ENCODE measurements at places on chromosomes 2 and 18.

GRCh38 chr18:63157293-63158011 lies 162.1 kb downstream of the BCL2 start:
- DNase-seq: no peak

- DNase-seq: no peak
These were observed 8.6 kb downstream of the ANKRD62 start for GRCh38 chr18:12102136-12102842.

DNA sequence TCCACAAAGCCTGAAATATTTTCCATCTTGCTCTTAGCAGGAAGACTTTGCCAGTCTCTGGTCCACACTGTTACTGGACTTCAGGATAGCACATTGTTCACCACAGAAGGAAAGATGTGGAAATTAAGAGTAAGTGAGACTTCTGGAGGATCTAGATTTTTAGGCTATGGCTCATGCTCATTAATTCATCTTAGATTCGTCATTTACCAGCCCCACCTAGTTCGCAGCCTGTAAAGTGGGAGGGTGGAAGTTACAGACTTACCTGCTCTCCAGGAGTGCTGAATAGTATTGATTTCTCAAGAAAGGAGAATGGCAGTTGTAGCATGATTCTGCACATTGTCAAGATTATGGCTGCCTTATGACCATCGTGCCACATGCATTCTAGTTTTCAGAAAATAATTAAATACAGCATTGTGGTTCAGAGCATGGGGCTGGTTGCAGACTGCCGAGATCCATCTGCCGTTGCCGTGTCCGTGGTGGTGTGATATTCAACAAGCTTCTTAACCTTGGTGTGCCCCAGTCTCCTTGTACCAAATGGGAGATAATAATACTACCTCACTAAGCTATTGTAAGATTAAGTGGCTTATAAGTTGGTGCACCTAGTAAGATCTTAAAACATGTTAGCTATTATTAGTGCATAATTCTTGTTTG lies 56.8 kb downstream of the RNF144A start:
- DNase-seq: no peak

GRCh38 chr2:172053486-172053885 lies 31.8 kb upstream of the DLX1 start:
- DNase-seq: no peak

- no peak for DNase-seq
These were observed 23.2 kb upstream of the ACVR1 start for GRCh38 chr2:157899125-157899839.

GRCh38 chr2:53913721-53914120 lies 54.0 kb upstream of the GPR75 start:
- no peak for DNase-seq

DNA sequence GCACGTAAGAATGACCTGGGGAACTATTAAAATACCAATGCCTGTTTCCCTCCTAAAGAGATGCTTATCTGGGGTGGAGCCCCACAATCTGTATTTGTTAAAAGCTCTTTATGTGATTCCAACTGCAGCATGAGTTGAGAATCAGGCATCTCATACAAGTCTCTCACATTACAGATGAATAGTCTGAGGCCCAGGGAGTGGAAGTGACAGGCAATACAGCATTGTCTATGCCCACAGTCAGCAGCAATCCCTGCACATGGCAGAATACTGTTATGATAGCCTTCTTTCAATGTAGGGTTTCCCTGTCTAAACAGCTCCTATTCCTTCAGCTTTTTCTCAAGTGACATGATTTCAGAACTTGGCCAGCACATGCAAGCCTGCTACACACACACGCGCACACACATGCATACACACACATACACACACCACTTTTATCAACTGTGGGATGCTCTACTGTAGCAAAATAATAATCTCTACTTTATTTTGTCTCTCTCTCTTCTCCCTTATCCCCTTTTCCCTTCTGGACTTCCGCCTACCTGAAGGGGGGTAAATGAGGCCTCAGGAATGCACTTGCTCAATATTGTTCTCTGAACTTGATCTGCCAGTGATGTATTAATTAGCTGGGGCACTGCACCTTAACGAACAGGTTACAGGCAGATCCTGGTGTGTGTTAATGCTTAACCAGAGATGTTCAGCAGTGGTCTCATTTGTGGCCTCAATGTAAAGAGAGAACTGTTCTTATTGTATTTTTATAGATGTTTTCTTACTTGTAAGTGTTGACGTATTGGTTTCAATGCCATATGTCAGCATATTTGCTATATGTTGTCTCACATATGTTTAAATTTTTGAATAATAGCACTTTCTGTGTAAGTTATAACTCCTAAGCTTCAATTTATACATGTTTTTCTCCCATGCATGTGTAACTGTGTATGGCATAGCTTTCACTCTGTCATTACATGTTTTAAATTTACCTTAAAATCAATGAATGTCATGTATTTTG lies 116.0 kb downstream of the SETBP1 start:
- no peak for DNase-seq

GRCh38 chr2:211846036-211846400 lies 692.6 kb downstream of the ERBB4 start:
- DNase-seq: no peak

DNA sequence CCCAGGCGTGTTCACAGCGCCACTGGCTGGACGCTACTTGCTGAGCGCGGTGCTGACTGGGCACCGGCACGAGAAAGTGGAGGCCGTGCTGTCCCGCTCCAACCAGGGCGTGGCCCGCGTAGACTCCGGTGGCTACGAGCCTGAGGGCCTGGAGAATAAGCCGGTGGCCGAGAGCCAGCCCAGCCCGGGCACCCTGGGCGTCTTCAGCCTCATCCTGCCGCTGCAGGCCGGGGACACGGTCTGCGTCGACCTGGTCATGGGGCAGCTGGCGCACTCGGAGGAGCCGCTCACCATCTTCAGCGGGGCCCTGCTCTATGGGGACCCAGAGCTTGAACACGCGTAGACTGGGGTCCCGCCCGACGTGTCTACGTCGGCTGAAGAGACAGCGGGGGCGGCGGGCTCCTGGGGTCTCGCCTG lies 891 bp upstream of the KHK start:
- no peak for DNase-seq

- no peak for DNase-seq
These were observed 182.5 kb upstream of the OSR1 start for GRCh38 chr2:19540739-19541525.

DNA sequence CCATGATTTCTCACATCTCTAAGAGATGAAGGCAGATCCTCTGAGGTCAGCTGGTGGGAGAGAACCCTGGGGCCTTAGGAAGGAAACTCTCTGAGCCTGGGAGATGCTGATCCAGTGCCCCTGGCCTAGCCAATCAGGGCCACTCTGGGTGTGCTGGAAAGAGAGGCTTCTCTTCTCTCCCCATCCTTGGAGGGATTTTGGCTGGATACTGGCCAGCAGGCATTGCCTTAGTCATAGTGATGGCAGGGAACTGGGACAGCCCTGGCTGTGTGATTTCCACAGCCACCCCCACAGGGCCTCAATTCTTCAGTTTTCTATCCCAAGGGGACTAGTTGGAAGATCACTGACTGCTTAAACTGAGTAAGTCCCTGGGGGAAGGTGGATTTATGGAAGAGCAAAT lies 26.6 kb upstream of the PLB1 start:
- no peak for DNase-seq

DNA sequence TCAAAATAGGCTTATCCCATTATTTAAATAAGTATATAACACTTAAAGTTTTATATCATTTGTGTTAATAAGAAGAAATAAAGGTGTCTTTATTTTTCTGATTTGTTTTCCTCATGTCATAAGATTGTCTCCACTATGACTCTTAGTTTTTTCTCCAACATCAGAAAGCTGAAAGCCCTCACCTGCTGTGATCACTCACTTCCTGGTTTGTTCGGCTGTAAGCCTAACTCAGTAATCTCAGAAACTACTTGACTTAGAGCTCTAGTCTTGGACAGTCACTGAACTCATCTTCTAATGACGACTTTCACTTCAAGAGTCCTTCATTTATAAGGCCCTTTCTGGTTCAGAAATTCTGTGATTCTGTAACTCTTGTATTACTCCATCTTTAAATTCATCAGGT lies 311.0 kb downstream of the ZEB2 start:
- DNase-seq: no peak

DNA sequence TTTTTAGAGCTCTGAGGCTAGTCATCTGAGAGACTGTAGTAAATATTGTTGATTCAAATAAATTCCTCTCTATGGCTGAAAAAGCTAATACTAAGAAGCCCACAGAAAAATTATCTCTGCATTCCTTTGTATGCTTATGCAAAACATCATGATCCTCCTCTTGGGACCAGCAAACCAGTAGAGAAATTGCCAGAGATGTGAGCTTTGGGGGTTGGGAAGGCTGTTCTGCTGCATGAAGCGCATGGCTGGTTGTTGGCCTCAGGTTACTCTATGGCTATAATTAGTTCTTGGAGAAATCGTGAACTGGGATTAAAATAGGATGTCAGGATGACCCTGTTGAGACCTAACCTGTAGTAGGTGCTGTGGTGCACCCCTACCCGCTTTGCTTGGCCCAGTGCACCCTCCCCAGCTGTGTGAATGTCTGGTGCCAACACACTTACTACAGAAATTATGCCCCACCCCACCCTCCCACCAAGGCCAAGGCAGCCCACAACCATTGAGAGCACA lies 35.5 kb upstream of the C1D start:
- DNase-seq: no peak

- DNase-seq: peak; percentile 53
These were observed 14.1 kb upstream of the CNNM3 start for GRCh38 chr2:96801786-96802595.

DNA sequence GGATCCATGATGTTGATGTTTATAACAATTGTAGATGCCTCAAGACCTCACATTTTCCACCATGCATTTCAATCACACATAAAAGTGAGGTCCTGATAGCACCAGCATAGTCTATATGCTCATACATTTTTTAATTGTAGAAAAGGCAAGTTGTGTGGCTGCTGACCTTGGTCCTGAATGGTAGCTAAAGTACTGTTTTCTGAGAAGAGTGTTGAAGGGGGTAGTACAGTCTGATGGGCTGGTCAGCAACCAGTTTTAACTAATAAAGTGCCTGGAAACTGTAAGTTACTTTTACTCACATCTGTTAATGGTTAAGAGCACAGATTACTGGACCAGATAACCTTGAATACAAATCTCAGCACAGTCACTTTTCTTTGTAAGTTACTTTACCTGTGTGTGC lies 15.9 kb downstream of the ZNF638 start:
- no peak for DNase-seq

DNA sequence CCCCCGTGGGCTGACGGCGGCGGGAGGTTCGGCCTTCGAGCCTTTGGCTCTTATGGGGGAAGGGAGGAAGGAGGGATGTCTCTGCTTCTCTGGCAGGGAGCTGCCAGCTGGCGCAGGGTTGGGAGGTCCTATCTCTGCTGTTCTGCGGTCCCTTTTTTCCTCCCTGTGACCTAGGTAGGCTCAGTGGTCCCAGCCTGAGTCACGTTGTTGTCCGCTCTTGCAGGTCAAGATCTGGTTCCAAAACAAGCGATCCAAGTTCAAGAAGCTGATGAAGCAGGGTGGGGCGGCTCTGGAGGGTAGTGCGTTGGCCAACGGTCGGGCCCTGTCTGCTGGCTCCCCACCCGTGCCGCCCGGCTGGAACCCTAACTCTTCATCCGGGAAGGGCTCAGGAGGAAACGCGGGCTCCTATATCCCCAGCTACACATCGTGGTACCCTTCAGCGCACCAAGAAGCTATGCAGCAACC lies 2.5 kb downstream of the DLX1 start:
- DNase-seq: no peak

GRCh38 chr2:238345297-238345968 lies 25.1 kb downstream of the TRAF3IP1 start:
- DNase-seq: no peak

GRCh38 chr18:21735452-21736015 lies 5.1 kb upstream of the MIB1 start:
- no peak for DNase-seq

GRCh38 chr2:182066400-182067087 lies 80.9 kb downstream of the PPP1R1C start:
- no peak for DNase-seq

DNA sequence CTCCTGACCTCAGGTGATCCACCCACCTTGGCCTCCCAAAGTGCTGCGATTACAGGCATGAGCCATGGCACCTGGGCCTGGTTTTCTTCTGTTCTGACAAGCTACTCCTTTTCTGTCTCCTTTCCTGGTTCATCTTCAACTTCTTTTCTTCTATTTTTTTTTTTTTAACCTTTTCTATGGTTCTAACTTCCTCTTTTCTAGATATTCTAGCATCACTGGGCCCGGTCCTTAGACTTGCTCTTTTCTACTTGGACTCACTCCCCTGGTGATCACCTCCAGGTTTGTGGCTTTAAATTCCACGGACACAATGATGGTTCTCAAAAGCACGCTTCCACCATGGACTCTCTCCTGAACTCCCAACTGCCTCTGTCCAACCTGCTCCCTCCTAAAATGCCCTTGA lies 2.0 kb downstream of the EIF2AK2 start:
- DNase-seq: no peak

DNA sequence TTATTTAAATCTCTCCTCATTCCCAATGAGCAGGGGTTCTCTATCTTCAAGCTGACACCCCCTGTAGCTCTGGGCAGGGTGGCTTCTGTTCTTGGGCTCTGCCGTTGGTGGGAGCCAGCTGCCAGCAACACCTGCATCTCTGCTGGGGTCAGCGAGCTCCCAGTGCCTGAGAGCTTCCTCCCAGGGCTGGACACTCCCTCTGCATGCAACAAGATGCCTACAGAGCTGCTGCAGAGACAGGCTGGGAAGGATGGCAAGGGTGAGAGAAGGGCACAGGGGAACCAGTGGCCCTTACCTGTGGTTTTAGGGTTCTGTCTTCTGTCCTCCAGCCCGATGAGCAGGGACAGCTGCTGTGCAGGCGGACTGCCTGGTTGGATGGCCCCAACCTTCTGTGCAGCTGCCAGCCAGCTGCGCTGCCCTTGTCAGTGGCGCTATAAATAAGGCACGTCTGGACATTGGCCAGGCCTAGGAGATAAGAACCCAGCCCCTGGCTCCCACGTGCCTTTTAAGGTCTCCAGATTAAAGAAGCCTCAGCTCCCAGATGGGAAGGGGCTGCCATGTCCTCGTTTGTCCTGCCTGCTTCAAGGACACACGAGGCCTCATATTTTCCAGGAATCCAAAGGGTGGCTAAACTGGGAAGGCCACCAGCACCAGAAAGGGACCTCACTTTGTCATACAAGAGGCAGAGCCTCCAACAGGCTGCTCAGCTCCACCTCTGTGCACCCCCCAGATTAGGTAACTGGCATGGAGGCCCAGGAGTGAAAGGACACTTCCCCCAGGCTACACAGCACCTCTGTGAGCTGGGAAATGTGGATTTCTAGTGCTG lies 39.5 kb upstream of the FHL2 start:
- no peak for DNase-seq

GRCh38 chr18:48991676-48992075 lies 40.9 kb upstream of the SMAD7 start:
- DNase-seq: no peak

GRCh38 chr18:5574843-5575242 lies 31.0 kb upstream of the EPB41L3 start:
- no peak for DNase-seq

GRCh38 chr2:121149384-121149783 lies 135.6 kb downstream of the TFCP2L1 start:
- no peak for DNase-seq

GRCh38 chr18:59954241-59954640 lies 54.4 kb downstream of the PMAIP1 start:
- DNase-seq: no peak

GRCh38 chr18:22841840-22842239 lies 91.3 kb upstream of the RBBP8 start:
- DNase-seq: no peak

- DNase-seq: no peak
These were observed 55.5 kb downstream of the PRKCE start for GRCh38 chr2:45707006-45707405.
